Mucosa of descending colon (tissue), 3 donors: ENCODE measurements at places on chromosomes 13 and 19. TPM values are rescaled to one million over a fixed set of nuclear protein-coding genes. Genes with fewer than 3 reads are reported as not detected.

DNA sequence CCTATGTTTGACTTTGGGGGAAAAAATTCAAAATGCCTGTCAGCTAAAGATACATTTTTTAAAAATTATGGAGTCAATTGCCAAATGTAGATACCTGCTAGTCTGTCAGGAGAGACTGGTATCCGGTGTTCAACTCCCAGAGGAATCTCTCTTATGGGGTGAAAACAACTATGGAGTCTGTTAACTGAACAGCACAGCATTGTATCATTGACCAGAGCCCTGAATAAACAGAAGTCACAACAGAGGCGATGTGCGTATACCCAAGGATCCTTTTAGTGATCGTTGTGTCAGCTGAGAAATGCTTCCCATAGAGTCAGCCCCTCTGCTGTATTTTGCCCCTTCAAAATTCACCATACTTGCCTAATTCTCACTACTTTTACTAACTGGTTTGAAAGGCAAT, 257.3 kb downstream of the GPC5 start:
- DNase-seq = no peak

- DNase-seq = no peak
These were observed 8.1 kb downstream of the CYP2A13 start for GRCh38 chr19:41096353-41096752.

DNA sequence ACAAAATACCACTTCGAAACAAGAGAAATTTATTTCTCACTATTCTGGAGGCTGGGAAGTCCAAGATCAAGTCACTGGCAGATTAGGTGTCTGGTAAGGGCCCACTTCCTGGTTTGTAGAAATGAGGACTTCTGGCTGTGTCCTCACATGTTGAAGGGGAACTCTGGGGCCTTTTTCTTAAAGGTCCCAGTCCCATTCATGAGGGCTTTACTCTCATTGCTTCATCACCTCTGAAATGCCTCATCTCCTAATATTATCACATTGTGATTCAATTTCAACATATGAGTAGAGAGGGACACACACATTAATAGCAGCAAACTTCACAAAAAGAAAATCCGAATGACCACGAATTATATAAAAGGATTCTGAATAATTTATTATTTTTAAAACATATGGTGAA, 21.6 kb upstream of the SIGLEC14 start:
- no peak for DNase-seq

GRCh38 chr13:35283856-35284255, 192.6 kb downstream of the MAB21L1 start:
- DNase-seq = peak; percentile 25

FCGBP gene
- total RNA-seq = 4,422 TPM

- DNase-seq = peak; percentile 65
These were observed at the start of gene ARHGEF1 for GRCh38 chr19:41882568-41883462. Gene ARHGEF1, plus strand, starts transcription at chr19:41883184. Its CDS starts 4,899 bp downstream, at chr19:41888083.
